ENCODE measurements at places on chromosomes 7 and 10.

DNA sequence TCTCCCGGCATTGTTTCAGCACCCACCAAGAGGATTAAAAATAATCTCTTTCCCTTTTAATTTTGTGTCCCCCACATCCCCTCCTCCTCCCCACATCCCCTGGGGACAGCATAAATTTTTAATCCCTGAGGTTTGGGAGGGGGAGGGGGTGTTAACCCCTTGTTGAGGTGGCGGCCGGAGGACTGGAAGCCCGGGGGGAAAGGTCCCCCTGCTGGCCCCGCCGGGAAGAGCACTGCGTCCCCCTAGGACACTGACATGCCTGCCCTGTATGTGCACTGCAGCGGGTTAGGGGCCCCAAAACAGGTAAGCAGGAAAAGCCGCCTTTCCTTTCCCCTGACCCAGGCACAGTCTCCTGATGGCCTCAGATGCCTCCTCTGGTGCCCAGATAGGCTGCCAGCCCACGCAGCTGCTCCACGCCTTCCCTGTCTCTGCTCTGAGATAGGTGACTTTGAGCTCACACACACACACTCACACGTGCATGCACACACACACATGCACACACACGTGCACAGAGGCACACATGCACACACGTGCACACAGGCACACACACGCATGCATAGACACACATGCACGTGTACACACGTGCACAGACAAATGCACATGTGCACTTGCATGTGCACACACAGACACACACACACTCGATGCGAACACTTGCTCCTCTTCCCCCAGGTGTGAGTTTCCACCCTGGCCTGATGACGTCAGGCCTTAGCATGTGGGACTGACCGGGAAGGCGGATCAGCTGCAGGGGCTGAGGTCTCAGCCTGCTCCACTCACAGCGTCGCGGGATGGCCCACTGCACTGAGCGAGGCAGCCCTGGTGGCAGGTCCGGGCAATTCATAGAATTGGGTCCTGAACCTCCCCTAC lies 12.3 kb downstream of the CNPY1 start:
- DNase-seq: no peak

GRCh38 chr10:71611131-71611530 lies 108.4 kb downstream of the C10orf105 start:
- no peak for DNase-seq

GRCh38 chr10:119129721-119130120 lies 25.8 kb downstream of the DENND10 start:
- DNase-seq: no peak

- no peak for DNase-seq
These were observed 42.1 kb downstream of the GSDME start for GRCh38 chr7:24715171-24715570.

DNA sequence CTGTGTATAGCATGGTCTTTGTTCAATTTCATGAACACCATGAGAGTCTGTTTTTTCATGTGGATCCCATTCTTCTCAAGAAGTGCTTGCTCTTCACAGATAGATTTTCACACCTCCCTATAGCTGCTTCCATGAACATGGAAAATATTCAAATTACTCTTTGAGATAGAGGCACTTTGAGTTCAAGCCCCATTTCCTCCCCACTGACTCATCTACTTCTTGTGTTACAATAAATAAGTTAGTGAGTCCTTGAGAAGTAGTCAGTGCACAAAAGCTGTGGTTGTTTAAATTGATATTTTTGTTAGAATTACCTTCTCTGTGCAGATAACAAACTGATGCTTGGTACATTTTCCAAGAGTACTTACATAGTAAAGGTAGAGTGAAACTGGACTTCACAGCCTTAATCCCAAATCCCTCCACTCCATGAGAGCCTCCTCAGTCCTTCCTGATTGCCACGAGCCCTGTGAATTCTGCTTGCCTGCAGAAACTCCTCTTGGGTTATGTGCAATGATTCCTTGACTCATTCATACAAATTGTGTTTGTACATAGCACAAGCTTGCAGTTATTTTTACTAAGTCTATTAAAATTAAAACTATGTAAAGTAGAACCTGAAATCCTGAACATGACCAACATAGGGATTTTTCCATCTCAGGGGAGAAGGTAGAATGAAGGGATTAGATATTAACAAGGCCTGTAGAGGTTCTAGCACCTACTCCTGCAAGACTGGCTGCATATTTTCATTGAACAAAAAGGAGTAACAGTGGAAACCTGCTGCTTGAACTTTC lies 496.2 kb downstream of the TNS3 start:
- no peak for DNase-seq

DNA sequence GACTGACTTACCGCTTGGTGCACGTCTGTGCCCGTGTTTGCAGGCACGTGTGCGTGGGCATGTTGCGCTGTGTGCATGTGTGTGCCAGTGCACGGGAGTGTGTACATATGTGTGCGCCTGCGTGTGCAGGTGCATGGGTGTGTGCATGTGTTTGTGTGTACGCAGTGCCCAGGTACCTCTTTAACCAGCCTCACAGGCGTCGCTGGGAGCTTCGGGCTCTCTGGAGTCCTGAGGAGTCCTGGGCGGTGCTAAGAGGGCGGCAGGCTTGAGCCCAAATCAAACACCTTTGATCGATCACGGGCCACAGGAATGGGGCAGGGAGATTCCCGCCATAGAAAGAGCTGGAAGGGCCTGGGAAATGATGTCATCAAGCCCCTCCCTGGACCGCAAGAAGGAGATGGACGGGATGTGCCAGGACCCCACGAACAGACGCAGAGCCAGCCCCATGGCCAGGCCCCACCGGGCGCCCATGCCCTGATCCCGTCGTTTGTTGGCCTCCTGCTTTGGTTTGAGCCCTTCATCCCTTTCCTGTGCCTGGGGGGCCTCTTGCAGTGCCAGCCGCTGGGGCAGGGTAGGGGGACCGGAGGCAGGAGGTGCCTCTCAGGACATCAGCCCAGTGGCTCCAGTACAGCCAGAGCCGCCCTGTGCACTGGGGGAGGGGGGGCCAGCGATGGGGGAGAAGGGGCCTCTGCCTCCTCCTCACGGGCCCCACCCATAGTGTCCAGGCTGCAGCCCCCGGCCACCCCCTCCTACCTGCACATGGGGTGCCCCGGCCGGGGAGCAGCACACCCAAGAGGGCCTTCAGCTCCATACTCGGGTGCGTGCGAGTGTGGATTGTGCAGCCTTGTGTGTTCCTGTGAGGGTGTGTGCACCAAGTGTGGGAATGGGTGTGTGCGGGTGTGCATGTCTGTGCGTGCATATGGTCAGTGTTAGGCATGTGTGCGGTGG lies 5.8 kb downstream of the KNDC1 start:
- peak; percentile 21 for DNase-seq

- DNase-seq: no peak
These were observed 207.7 kb downstream of the ZEB1 start for GRCh38 chr10:31526681-31527080.

- DNase-seq: no peak
These were observed 9.8 kb upstream of the PNLIPRP3 start for GRCh38 chr10:116417821-116418220.

- DNase-seq: no peak
These were observed 37.9 kb upstream of the TNS3 start for GRCh38 chr7:47619806-47620205.

DNA sequence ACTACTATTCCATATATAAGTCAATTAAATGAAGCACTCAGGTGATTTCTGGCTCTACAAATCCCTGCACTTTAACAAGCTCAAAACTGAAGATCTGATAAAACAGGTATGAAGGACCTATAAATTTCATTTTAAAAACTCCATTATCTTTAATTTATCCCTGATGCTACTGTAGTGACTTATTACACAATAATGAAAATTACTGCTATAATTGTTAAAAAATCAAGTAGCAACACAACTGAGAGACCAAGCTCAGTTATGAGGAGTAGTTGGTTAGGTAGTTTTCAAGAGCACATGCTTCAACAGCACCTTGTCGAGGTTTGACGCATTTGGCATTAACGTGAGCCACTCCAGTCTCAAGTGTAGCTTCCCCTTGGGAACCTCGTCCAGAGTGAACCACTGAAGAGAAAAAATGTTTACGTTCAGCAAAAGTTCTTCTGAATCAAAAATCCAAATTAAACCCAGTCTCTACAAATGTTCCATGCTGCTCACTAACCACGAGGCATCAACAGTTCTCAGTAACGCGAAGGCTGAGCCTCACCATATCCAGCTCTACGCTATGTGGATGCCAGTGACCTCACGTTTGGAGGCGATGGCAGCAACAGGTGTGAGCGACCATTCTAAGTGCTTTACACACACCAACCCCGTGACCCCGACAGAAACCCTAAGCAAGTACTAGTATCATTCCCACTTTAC lies 55.3 kb upstream of the NCAPG2 start:
- no peak for DNase-seq

DNA sequence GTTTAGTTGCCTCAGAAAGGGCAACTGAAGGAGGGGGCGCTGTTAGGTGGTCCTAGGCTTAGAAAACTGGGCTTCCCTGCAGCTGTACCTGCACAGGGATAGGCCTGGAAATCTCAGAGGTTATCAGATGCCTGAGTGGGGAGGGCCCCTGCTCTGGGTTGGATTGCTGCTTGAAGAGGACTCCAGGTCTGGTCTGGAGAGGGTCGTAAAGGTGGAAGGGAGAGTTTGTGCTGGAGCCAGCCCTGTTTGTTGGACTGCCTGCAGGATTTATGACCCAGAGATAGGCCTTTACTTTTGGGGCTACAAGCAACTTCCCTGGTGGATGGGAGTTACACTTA lies 765.9 kb downstream of the GRID1 start:
- DNase-seq: no peak

- no peak for DNase-seq
These were observed 163.7 kb downstream of the AGMO start for GRCh38 chr7:15397922-15398760.

DNA sequence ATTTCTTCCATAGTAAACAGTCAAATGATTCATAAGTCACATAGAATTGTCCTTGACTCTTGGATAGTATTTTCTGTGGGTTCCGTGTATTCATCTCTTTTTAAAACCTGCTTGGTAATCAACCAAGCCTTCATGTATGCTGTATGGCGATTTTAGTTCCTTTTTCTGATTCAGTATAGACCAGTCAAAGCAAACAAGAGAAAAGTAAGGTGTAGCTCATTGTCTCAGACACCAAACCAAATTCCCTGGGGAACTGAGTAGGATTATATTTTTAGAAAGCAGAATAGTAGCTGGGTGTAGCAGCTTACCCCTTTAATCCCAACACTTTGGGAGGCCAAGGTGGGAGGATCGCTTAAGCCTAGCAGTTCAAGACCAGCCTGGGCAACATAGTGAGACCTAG lies 240.5 kb downstream of the BBS9 start:
- no peak for DNase-seq

DNA sequence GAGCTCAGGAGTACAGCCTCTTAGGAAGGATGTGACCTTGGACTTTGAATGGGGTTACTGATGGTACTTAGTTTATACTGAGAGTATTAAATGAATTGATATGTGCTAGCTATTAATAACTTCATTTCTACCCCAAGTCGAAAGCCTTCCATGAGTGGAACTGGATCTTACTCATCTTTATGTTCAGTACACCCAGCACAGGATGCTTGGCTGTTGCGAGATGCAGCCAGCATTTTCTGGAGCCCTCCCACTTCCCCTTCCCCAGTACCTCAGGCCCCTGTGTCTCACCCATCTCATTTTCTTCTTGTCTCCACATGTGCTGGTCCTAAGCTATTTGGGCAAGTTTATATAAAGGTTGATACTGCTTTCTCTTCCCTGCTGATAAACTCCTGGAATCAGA lies 7.2 kb downstream of the UPP1 start:
- no peak for DNase-seq

GRCh38 chr10:94224656-94225055 lies 138.1 kb downstream of the NOC3L start:
- DNase-seq: no peak

DNA sequence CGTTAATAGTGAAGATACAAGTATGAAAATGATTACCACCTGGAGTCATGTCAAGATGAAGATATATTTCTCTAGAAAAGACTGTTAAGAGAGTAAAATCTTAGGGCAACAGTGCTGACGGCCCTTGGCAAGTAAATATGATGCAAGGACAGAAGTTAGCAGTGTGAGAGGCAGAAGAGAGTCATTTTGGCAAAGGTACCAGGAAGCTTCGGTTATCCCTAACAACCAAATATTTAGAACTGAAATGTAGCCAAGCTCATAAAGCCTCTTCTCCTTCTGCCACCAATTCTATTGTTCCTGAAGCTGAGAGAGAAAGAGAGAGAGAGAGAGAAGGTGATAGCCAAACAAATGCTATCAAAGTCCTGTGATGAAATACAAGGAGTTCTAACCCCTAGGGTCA lies 109.6 kb downstream of the MACC1 start:
- no peak for DNase-seq

- DNase-seq: no peak
These were observed 36.3 kb upstream of the IKZF1 start for GRCh38 chr7:50268223-50268622.

- no peak for DNase-seq
These were observed 15.1 kb downstream of the WAPL start for GRCh38 chr10:86506499-86506898.

DNA sequence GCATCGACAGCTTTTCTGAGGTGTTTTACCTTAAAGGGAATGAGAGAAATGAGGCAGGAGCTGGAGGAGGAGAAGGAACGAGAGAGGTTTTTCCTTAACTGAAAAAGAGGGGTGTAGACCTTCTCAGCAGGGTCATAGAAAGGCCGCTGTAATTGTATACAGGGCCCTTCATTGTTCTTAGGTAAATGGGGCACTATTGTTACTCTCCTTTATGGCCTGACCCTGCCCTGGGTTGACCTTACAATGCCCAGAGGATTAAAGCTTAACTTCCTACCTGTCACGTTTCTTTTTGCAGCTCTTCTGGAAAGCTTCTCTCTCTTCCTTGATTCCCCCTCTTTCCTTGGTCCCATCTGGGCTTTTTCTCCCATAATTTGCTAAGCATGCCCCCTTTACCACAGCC lies 13.7 kb upstream of the PDLIM1 start:
- no peak for DNase-seq

DNA sequence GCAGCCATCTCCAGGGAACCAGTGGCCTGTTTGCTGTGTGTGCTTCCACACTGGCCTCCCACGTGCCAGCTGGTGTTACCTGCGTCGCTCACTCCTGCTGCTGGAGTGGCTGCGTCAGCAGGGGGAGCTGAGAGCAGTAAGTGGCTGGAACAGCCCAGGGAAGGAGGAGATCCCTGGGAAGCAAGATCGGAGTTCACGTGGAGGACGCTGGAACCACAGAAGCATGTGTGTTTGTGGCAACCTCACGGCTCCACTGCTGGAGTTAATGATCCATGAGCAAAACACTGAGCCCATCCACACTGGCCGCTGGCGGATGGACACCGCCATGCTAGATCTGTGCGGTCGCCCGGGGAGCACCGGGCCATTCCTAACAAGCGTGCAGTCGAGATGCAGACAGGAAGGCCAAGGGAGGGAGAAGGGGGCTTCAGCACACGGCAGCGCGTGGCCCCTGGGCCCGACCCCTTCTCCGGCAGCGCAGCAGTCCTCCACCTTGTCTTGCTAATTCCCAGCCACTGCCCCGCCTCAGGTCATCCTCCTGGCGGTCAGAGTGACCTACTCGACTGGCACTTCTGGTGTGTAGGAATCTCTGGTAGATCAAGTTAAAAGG lies 68.5 kb upstream of the EEPD1 start:
- DNase-seq: peak; percentile 69
